Activated CD4-positive, alpha-beta T cell treated with anti-CD3 and anti-CD28 coated beads, Interleukin-2, Interleukin-4, amounts not matched to agents 100 ng/mL and 50 ng/mL, durations not matched to agents 16 hours and 8 hours (primary cell): ENCODE measurements at places on chromosomes 16 and 17.
A peak's percentile ranks its signal among the peaks of the same experiment; 100 is the strongest.

DNA sequence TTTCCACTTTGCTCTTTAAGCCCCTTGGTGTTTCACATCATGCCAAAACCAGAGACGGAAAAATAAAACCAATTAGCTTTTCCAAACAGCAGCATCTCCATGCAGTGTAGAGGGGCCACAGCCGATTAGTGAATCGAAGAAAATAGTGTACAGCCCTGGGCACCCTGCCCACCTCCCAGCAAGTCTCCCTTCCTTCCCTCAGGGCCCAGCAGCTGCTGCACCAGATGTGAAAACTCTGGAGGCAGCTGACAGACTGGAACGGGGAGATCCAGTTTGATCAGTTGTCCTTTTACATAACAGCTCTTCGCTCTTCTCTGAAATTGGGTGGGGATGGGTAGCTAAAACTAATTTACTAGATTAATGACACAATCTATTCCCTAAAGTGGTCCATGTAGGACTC is 19.3 kb downstream of the TMEM11 start:
- no peak for DNase-seq

DNA sequence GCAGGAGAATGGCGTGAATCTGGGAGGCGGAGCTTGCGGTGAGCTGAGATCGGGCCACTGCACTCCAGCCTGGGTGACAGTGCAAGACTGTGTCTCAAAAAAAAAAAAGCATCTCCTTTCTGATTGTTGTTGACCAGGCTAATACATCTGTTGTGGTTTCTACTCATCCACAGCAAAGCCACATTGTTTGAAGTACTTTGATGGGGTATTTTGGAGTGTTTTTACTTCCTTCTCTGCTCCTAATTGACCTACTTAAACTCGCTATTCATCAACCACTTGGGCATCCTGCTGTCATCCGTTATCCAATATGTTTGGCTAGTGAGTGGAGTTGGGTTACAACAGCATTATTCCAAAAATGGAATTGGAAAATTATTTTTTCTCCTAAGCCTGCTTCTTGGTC is 3.5 kb upstream of the CDC27 start:
- DNase-seq: no peak

GRCh38 chr16:88505405-88506082 is 52.5 kb downstream of the ZFPM1 start:
- peak; percentile 8 for DNase-seq

GRCh38 chr17:4501295-4501949 is 2.7 kb downstream of the SPNS2 start:
- DNase-seq: no peak

DNA sequence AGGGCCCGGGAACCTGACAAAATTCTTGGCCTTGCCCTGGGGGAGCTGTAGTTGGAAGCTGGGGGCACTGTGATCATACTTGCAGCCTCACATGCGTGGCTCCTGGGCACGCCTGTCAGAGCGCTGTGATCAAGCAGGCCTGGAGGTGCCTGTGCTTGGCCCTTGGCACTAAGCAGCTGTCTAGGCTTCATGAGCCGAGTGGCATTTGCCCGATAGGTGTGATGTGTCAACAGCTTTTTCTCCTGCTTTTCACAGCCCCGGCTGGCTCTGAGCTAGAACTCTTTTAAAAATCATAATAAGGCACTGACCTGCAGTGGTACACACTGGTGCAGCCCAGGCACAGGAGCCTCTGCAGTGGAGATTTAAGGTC is 113.8 kb downstream of the SOCS1 start:
- DNase-seq: no peak

DNA sequence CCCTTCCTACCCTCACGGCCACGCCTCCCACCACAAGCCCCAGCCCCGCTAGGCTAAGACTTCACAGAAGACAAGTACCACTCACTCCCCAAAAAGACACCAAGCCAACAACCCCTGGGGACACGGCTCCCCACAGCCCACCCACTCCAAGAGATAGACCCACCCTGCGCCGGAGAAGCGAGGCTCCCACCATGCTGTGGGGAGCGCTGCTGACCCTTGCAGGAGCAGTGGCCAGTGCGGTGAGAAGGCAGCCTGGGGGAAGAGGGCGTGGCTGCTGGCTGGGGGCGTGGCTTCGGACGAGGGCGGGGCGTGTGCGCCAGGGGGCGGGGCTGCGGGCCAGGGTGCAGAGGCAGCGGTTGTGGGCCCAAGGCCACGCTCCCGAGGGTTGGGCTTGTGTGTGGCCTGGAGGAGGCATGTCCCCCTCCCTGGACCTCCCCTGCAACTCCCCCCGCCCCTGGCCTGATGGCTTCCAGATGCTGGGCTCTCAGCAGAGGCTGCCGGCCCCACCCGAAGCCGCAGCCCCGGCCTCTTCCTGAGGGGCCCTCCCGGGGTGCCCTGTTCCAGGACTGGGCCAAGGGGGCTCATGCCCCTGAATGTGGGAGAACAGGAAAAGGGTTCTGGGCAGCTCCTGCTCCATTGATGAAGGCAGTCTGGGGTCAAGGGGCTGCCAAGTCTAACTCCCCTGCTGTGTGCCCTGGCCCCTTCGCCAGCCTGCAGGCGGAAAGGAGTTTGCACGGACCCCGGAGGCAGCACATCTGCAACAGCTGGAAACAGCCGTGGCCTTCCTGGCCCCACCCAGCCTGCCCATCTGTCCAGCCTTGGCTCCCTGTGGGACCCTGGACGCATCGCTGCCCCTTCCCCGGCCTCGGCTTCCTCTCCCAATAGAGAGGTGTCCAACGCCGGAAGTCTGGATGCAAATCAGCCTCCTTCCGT is 9.1 kb downstream of the TFAP4 start:
- DNase-seq: no peak

GRCh38 chr16:85461022-85461813 is 151.9 kb upstream of the GSE1 start:
- DNase-seq: no peak

GRCh38 chr16:79012671-79013434 is 587.7 kb downstream of the MAF start:
- no peak for DNase-seq

DNA sequence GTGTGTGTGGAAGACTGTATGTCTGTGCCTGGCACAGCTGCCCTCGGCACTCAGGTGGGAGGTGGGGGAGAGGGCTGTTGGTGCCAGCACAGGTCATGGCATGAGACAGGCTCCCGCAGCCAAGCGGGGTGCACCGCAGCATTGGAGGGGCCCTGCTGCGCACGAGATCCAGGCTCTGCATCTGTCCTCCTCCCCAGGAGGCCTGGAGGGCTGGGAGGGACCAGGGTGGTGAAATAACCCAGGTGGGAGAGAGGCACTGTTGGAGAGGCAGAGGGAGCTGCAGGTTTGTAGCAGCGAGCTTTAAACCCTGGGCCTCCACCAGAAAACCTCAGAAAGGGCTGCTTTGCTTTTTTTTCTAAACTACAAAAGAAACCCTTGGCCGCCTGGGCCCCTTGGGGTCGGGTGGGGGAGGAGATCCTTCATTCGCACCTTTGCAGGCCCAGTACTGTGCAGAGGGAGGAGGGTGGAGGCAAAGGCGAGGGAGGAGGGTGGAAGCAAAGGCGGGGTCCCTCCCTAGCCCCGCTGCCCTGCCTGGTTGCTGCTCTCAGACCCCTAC is 241.7 kb downstream of the SEC14L1 start:
- no peak for DNase-seq
